ENCODE measurements at places on chromosomes 7 and 10.

- no peak for DNase-seq
These were observed 642 bp upstream of the COL13A1 start for GRCh38 chr10:69801094-69801433.

DNA sequence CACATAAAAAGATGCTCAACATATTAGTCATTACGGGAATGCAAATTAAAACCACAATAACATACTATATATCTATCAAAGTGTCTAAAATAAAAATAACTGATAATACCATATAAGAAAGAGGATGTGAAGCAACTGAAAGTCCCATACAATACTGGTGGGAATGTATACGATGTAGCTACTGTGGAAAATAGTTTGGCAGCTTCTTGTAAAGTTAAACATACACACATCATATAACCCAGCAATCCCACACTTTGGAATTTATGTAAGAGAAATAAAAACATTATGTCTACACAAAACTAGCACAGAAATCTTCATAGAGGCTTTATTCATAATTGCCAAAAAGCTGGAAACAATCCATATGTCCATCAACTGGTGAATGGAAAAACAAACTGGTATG lies 10.5 kb upstream of the COMMD3 start:
- no peak for DNase-seq

DNA sequence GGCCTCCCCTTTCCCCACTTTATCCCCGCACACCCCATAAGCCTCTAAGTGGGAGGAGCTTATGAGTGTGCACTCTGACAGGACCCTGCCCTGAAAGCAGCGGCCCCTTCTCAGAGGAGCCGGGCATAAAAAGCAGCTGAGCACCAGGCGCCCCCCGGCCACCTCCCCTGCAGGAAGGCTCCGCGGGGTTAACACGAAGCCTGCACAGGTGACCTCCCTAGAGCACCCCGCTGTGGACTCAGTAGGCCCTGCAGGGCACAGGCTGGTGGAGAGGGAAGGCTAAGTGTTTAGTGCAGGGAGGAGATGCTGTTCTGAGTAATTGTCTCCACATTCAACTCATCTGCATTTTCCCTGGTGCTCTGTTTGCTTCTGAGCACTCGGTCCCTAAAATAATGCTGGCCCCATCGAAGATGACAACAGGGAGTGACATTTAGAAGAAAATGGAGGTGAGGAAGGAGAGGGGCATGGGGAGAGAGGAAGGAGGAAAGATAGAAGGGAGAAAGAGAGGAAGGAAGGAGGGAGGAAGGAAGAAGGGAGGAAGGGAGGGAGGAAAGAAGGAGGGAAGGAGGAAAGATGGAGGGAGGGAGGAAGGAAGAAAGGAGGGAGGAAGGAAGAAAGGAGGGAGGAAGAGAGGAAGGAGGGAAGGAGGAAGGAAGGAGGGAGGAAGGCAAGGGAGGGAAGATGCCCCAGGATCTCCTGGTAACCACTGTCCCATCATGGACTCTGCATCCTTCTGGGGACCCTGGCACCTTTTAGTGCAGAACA lies 25.4 kb upstream of the CNPY1 start:
- no peak for DNase-seq

- no peak for DNase-seq
These were observed 63.4 kb downstream of the DIP2C start for GRCh38 chr10:625751-626711.

GRCh38 chr10:87618566-87619423 lies 40.9 kb upstream of the PAPSS2 start:
- no peak for DNase-seq

DNA sequence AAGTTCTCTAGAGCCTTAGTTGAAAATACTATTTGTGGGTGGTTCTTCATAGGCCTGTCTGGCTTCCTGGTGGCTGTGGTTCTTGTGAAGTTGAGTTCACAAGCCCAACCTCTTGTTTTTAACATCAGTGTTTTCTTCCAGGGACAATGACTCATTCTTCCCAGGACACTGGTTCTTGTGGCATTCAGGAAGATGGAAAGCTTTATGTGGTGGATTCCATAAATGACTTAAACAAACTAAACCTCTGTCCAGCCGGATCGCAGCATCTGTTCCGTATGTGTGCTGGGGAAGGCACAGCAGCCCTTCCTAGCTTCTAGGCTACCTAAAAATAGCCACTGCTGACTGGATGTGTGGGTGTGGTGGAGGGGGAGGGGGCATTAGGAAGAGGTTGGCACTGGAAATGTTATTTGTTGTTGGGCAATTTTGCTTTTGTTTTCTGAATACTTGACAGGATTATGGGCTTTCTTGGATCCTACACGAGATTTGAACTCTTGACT lies 3.9 kb downstream of the LSMEM1 start:
- no peak for DNase-seq

GRCh38 chr7:81264116-81264515 lies 345.3 kb upstream of the SEMA3C start:
- no peak for DNase-seq

DNA sequence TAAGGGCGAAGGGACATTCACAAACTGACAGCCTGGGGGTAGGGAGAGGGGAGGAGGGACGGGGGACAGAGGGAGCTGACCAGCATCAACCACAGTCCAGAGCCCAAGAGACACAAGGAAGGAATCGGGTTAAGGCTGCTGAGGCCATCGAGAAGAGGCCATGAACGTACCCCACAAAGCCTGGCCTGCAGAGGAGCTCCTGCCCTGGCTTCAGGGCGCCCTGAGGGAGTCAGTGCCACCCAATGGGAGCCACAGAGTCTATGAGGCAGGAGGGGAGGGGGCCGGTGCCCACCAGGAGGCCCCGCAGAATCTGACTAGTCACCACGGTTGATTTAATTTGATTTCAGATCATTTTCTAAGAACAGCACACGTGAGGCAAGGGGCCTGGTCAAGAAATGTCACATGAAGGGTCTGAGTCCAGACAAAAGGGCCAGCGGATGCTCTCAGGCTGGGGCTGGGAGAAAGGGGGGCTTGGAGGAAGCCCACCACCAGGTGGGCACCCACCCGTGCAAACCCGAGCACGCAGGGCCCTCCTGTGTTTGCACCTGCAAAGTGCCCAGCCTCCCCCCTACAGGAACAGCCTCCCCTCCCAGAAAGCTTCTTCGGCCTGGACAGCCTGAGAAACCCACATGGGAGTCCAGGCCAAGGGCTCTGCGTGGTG lies 40.4 kb downstream of the CAMK2B start:
- DNase-seq, result no peak

DNA sequence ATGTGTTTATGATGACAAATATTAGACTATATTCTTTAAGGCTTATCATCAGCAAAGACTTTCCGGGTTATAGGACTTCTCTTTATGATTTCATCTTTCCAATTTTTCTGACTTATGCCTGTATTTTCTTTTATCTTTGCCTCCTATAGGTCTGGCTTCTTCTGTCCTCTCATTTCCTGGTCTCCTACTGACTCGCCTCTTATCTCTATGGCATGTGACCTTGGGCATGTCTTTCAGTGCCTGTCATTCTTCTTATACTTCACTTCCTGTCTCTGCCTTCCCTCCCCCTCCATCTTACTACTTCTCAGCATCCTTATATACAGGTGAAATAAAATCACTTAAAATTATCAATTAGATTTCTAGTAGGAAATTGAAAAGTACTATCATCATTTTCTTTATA lies 42.2 kb downstream of the PCDH15 start:
- DNase-seq, result no peak

GRCh38 chr7:112089551-112089950 lies 116.6 kb downstream of the DOCK4 start:
- no peak for DNase-seq

DNA sequence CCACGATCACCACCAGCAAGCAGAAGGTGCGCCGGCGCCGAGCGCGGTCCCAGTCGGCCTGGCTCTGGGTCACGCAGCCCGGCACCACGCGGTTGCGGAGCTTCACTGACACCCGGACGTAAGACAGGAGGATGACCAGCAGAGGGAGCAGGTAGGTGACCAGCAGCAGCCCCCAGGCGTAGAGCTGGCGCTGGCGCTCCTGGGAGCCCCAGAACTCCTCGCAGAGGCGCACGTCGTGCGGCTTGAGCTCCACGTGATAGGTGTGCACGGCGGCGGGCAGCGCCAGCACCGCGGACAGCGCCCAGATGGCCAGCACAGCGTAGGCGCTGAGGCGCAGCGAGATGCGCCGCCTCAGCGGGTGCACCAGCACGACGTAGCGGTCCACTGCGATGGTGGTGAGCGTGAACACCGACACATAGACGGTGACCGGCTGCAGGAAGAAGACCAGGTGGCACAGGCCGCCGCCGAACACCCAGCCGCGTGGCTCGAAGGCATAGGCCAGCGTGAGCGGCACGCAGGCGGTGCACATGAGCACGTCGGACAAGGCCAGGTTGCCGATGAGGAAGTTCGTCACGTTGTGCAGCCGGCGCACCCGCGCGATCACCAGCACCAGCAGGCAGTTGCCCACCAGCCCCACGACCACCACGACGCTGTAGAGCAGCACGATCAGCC lies 920 bp downstream of the PRLHR start:
- no peak for DNase-seq

DNA sequence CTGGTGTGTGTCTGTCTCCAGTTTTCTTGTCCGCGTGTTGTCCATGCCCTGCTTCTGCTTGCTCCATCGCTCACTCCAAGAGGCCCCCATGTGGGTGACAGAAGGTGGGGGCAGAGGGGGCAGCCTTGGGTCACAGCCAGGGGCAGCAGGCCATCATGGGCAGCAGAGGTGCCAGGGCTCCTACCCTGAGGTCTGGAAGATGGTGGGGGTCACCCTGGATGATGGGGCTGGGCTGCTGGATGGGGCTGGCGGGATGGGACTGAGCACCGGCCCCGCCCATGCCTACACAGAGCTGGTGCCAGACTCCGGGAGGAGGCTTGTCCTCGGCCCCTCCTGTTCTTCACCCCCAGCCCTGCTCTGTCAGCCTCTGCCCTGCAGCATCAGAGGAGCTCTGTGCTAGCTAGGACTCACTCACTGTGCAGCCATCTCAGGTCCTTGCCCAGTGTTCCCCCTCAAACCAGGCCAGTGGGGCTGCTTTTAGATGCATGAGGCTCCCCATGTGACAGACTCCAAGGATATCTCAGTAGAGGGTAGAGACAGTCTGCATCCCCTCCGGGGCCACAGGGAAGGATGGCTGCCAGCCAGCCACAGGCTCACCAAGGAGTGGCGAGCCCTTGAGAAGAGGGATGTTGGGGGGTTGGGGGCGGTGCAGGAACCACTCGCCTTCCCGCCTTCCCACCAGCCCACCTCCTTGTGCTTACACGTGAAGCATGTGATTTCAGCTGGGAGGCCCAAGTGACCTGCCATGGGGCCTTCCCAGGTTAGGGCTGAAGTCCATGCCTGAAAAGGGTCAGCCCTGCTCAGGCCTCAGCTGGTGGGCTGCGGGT lies 35.5 kb upstream of the PPIF start:
- no peak for DNase-seq

GRCh38 chr10:76124280-76124679 lies 692.9 kb downstream of the LRMDA start:
- DNase-seq, result no peak

GRCh38 chr10:104324931-104325330 lies 13.3 kb downstream of the ITPRIP start:
- no peak for DNase-seq

DNA sequence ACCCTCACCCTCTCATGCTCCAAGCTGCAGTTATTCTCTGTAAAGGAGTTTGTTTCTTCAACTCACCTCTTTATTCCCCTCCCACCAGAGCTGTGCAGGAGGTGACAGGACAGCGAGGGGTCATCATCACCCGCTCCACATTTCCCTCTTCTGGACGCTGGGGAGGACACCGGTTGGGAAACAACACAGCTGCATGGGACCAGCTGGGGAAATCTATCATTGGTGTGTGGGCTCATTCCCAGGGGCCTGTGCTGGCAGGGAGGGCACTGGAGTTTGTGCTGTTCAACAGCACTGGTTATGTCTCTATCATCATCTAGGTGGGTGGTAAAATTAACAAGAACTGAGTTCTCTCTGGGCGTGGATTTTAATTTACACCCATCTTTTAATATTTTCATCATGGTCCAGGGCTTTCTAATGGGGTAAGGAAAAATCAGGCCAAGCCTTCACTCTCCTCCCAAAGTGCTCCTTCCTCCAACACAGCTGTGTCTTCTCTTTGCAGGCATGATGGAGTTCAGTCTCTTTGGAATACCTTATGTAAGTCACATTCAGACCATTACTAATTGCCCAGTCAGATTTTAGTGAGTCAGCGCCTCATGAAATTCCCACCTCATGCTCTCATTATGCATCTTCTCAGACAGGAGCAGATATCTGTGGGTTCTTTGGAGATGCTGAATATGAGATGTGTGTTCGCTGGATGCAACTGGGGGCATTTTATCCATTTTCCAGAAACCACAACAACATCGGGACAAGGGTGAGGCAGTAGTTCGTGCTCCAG lies 61.6 kb downstream of the PRSS58 start:
- DNase-seq, result no peak

DNA sequence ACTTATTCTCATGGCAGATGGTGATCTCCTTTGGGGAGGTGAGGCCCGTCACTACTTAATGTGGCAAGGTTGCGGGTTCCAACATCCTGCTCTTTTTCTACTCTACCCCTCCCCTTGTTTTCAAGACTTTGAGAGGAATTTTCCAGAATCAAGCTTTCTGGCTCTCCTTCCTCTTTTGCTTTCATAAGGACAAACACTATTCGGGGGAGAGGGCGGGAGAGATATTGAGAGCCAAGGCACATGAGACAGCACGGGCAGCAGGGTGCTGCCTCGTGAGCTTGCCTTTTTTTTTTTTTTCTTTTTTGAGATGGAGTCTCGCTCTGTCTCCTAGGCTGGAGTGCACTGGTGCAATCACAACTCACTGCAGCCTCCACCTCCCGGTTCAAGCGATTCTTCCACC lies 6.9 kb upstream of the PFKFB3 start:
- DNase-seq, result no peak

DNA sequence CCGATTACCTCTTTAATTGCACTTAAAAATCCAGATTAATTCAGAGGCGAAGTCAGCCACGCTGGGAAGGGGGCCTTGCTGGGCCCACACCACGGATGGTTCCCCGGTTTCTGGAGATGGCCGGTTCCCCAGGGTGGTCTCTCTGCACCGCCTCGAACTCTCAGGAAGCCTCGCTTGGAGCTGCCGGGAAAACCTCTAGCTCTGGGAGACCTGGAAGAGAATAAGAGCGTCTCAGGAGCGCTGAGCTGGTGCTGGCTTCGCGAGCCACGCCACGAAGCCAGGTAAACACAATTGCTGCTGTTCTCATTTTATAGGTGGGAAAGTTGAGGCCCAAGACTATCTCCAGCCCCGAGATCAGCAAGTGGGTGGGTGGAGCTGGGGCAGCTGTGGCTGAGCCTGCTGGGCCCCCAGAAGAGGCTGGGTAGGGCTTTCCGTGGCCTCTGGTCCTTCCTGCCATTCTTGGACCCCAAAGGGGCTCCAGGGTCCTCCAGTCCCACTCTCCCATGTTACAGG lies 110.4 kb downstream of the MICALL2 start:
- DNase-seq, result no peak

GRCh38 chr7:107206136-107206535 lies 37.3 kb downstream of the HBP1 start:
- no peak for DNase-seq

GRCh38 chr10:88190540-88191235 lies 327.3 kb downstream of the PTEN start:
- DNase-seq, result no peak

- no peak for DNase-seq
These were observed 58.7 kb upstream of the PRPS1L1 start for GRCh38 chr7:18086165-18087025.
